ENCODE measurements at places on chromosomes 12 and 14.

DNA sequence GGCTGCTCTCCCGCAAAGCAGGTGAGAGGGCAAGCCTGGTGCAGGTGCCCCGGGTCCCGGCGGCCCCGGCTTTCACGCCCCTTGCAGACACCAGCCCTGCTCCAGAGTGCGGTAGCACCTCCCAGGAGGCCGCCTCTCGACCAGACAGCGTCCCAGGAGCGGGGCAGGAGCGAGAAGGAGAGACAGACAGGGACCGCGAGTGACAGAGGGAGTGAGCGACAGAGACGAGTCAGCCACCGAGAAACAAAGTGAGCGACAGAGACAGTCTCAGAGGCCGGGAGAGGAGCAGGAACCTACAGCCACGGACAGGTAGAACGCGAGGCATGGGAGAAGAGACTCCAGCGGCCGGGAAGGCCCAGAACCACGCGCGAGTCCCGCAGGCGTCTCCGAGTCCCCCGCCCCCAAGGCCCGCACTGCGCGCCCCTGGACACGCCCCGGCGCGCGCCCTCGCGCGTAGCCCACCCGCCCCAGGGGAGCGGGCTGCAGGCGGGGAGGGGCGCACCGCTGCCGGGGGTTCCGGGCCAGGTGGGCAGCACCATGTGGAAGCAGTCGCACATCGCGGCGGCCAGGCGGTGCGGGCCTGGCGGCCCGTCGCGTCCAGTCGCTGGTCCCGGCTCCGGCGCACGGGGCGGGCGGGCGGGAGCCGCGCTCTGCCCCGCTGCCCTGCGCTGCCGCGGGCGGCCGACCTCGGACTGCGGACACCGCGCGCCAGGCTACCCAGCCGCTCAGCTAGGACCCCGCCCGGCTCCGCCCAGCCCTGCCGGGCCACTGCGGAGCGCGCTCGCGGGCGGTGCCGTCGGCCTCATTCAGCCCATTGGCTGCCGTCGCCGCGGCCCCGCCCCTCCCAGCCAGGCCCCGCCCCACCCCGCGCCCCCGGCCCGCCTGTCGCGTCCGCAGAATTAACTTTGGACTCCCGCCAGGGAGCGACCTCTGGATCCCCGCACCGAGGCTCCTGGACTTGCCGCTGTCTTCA is at the start of gene AHNAK2:
TSS of gene AHNAK2 (minus strand) at position 694 of the 973 bp plus-strand sequence. CDS start at position 557, 137 bp downstream.
- no peak for DNase-seq

DNA sequence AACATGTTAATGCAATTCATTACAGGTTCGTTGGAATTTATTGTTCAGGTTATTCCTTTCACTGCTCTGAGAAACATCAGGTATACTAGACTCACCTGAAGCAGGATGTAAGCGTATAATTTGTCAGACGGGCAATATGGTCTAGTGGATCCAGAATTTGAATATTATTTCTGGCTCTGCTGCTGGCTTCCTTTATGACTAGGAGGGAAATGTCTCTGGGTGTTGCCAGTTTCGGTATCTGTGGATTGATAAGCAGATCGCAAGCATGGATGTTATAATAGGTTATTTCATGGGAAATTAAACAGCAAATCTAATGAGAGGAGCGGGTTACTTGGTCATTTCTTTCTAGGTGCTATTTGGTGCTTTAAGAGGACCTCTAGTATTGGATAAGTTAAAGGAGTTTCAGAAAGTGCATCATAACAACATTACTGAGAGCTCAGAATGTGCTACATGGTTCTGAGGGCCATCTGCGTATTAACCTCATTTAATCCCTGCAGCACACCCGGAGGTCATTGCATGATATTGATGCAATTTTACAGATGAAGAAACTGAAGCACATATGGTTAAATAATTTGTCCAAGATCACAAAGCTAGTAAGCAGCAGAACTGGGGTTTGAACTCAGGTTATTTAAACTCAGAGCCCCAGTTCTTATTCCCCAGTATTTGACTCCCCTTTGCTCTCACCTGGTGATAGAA is 47.3 kb upstream of the BCAT1 start:
- no peak for DNase-seq

- no peak for DNase-seq
These were observed at the start of gene MMP14 for GRCh38 chr14:22836301-22837113. Gene MMP14, plus strand, starts transcription at chr14:22836585. Its CDS starts 233 bp downstream, at chr14:22836818.

- DNase-seq: no peak
These were observed 181.7 kb downstream of the PLCZ1 start for GRCh38 chr12:18556161-18556560.

GRCh38 chr12:4947253-4947652 is 37.5 kb downstream of the KCNA1 start:
- no peak for DNase-seq
